CD4-positive, alpha-beta T cell treated with Interleukin-1 beta for 1 hour (primary cell): ENCODE measurements at places on chromosomes 5 and 9.

DNA sequence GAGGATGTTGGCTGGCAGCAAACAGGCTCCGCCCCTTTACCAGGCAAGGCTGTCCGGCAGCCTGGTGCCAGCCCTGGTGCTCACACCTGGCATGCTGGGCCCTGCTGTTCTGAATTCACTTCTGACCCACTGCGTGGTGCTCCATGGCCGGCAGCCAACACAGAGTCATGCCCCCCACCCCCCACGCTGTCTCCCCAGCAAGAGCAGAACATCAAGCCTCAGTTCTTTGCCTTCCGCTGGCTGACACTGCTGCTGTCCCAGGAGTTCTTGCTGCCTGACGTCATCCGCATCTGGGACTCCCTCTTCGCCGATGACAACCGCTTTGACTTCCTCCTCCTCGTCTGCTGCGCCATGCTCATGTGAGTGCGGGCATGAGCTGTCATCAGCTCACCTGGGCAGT, 12.6 kb upstream of the ENDOG start:
- DNase-seq = no peak

- no peak for DNase-seq
Observed at GRCh38 chr9:79577969-79578723, 6.4 kb downstream of the TLE4 start.

DNA sequence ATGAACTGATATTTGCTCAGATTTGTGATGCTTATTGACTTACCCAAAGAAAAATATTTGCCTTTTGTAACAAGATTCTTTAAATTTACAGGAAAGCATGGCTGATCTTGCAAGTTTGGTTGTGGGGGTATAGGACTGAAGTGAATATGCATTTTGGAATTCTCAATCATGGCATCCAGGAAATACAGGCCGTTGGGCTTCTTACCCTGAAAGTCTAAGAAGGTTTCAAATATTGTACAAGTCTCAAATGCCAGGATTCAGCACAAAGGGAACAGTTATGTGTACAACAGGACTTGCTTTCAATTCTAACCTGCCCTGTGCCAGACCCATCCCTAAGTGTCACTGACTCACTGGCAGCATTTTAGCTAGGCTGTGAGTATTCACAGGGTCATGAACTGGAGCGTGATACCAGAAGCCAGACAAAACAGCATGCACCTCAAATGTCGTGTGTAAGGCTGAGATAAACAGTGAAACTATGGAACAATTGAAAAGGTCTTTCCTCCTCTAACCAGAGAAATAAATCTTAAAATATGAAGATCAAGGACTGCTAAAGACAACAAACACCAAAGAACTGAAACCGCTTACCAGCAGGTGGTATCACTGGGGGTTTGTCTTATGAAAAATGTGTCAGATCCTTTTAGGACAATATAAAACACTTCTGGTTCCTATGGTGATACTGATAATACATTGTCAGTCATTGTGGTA, 168.6 kb upstream of the RGMB start:
- DNase-seq = no peak

GRCh38 chr5:72355706-72356299, 35.6 kb downstream of the PTCD2 start:
- no peak for DNase-seq

GRCh38 chr5:80151890-80152289, 104.0 kb downstream of the SERINC5 start:
- DNase-seq = no peak

- DNase-seq = no peak
Observed at GRCh38 chr5:137619191-137619870, 116.6 kb downstream of the KLHL3 start.
